Upper lobe of left lung (tissue), 6 donors: ENCODE measurements at places on chromosomes 1 and 21. TPM values are rescaled to one million over a fixed set of nuclear protein-coding genes. Genes with fewer than 3 reads are reported as not detected.

PGBD5 gene
- total RNA-seq = 4.7 TPM

OR2L8 gene
- not detected for total RNA-seq

SEMA4A gene
- total RNA-seq = 31.3 TPM

RPAP2 gene
- 15.2 TPM for total RNA-seq

TP53BP2 gene
- 54.2 TPM for total RNA-seq

FOXO6 gene
- total RNA-seq = 1.0 TPM

GJA4 gene
- total RNA-seq = 19.9 TPM

GRCh38 chr21:45078877-45079281 lies 4.5 kb downstream of the ADARB1 start:
- peak; percentile 50 for DNase-seq

DNA sequence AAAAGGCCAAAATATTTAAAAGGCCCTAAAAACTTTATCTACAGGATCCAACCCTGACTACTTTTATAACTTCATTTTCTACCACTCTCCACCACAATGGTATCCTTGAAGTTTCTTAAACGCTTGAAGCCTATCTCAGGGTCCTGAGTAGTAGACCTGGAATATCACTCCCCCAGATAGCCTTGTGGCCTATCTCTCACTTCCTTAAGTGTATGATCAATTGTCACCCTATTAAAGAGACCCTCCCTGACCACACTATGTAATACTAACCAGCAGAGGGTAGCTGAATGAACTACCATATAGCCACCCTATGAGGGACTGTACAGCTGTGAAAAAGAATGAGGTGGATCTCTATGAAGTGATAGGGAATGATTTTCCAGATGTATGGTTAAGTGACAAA lies 5.6 kb downstream of the CD58 start:
- DNase-seq = no peak

DNA sequence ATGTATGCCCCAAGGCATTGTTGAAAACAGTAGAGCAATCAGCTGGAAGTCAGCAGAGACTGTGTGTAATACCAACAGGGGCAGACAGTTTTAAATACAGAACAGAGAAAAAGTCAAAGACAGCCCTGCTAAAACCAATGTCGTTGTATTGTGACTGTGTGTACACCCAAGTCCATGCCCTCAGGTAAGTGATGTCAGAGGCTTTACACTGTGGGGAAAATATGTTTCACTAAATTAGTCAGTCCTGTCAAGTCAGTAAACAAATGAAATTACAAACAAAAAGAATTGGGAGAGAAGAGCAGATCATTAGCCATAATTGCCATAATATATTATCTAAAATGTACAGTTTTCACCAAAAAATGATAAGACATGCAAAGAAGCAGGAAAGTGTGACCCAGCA lies 2.4 kb upstream of the CYP2J2 start:
- no peak for DNase-seq

GRCh38 chr1:115282807-115283208 lies 55.2 kb downstream of the NGF start:
- DNase-seq = no peak

GRCh38 chr1:81820765-81821164 lies 20.0 kb downstream of the ADGRL2 start:
- DNase-seq = no peak

GRCh38 chr1:210741564-210741963 lies 392.4 kb downstream of the KCNH1 start:
- DNase-seq = no peak

DNA sequence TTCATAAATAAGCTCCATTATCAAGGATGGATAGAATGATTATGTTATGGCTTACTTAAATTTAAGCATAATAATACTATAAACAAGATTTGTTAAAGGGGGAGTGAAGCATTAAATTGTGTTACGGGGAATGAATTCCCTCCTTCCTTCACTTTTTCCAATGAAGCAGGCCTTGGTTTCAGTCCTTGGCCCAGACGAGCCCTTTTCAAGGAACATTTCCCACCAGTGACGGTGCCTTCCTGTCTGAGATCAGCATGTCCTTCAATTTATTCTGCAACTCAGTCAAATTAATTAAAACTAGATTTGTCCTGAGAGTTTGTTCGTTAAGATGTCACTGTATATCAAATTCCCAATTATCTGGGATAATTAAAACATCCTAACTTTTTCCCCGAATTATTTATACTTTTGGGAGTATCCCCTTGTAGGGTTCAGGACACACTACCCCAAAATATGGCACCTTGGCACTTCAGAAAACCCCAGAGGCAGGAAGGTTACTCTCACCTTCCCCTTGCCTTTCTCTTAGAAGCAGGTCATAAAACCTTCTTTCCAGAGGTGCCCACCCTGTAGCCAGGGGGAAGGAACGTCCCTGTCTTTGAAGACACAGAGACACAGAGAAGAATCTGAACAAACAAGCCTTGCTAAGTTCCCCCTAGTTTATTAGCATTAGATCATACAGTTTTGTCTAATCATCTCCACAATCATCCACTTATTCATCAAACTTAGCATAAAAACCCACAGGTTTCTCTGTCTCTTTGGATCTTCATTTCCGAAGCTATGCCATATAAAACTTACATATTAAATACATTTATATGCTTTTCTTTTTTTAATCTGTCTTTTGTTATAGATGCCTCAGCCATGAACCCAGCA lies 86.2 kb upstream of the ARHGAP29 start:
- DNase-seq = no peak

DNA sequence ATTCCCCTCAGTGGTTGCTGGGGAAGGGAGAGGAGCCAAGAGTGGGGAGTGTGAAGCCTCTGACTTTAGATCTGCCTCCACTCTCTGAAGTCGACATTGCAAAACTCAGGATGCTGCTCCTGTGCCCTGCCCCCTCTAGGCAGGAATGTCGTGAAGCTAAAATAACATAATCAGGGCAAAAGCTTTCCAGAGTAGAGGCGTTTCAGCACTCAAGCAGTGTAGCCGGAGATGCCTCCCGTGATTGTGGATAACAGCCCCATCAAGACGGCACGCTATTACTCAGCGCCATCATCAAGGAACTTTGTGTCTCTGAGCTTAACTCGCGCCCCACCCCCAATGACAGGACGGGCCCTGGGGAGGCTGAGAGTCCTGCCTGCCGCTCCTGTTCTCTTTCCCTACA lies 60.0 kb downstream of the FBXO2 start:
- DNase-seq = no peak
